ENCODE measurements at places on chromosomes 3 and 15.

DNA sequence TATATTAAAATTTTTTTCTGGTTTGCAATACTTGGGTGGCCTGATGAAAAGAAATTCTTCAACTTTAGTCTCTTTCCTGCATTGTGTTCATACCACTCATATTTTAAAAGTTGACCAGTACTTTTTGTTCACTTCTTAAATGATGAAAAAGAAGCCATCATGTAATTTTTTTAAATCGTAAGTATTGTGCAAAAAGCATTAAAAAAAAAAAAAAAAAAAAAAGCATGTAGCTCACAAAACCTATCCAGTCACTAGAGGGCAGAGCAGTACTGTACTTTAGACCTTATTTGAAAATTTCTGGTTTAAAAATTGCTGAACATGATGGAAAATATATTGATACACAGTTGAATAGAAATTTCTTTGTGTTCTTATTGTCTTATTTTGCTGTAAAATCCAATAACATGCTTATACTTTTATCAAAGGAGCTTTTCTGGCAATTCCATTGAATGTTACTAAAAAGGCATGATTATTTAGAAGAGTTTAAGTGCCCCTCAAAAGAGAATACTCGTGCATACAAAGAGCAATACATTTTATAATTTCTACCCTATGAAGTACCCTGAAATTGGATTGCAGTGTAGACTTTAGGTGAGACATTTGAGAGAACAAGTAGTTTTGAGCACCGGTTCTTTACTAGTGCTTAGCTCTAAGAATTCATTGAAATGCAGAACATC is 137.7 kb downstream of the BBX start:
- peak; percentile 9 for DNase-seq

GRCh38 chr3:180855364-180855763 is 57.1 kb upstream of the FXR1 start:
- peak; percentile 3 for DNase-seq

- DNase-seq: no peak
These were observed 184.9 kb downstream of the ATG7 start for GRCh38 chr3:11457135-11457534.

GRCh38 chr3:32089476-32089875 is 16.9 kb upstream of the GPD1L start:
- no peak for DNase-seq

DNA sequence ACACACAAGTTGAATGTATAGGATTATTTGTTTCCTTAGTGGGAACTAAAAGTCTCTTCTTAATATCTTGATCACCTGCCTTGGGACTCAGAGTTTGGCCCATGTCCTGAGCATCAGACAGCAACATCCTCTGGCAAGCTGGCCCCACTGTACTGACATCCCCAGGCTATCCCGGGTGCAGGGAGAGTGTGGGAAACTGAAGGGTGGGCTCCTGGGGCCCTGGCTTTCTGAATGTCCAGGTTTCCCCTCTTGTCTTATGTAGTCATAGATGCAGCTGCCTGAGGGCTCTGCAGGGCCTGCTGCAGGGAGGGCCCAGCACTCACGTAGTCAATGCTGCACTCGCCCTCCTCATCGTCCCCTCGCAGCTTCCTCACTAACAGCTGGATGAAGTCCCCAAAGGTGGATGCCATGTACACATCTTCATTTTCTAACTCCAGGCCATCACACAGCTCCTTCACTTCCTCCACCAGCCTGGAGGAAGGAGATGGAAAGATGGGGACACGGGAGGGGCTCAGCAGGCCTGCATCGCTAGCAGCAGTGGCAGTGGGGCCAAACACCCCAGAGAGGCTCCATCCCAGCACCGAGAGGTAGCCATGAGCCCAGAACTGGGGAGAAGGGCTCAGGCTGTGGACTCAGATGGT is 42.8 kb downstream of the ALDH1L1 start:
- no peak for DNase-seq

GRCh38 chr3:119642746-119643473 is 17.5 kb downstream of the POPDC2 start:
- DNase-seq: no peak

DNA sequence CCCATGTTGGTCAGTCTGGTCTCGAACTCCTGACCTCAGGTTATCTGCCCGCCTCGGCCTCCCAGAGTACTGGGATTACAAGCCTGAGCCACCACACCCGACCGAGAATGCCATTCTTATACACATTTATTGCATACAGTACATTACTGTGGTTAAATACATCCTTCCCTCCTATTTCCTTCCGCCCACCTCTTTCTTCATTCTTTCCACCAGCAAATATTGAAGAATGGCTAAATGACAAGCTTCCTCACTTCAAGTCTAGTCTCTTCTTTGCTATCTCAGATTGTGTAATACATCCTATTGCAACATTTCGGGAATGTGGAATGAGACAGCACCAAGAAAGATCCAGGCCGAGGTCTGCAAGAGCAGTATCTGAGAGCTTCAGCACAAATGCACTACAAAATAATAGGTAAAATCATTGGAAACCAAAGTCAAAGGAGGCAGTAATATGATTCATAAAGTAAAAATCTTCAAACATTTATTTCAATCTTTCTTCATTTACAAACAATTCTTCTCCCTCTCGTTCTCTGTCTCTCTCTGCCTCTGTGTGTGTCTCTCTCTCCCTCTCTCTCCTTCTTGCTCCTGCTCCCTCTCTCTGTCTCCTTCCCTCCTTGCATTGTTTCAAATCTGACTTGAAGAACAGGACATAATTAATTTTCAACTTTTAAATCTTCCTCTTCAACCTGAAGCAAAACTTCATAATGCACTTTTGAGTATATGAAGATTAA is 94.7 kb upstream of the TGFBR2 start:
- peak; percentile 80 for DNase-seq

DNA sequence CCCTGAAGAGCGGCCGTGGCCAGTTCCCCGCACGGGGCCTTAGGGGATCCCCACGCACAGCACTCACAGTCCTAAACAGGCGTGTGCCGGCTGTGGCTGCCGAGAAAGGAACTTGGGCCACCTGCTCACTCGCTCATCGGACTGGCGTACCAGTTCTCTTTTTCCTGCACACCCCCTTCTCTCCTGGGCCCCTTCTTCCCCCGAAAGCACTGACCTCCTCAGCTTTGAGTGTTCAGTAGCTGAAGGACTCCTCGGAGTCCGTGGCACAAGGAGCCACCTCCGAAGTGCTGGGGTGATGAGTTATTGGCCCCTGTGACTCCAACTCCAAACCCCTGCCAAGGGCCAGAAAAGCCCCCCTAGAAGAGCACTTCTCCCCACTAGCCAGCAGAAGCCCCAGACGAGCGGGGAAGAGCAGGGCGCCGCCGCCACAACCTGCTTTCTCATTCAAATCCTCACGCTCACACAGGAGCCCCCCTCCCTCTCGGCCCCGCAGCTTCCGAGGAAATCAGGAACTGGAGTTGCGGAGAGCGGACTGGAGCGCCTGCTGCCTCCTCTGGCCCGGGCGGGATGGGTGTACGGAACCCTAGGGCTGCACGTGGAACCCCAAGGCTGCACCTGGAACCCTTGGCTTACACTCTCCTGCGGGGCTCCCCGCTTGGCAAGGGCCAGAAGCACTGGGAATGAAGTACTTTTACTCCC is at the start of gene PLCH1:
Gene PLCH1 (minus strand): TSS at position 446 of the 699 bp plus-strand sequence. CDS start 40,847 bp downstream, outside the sequence.
- peak; percentile 50 for DNase-seq

GRCh38 chr15:91803260-91803659 is 50.2 kb upstream of the SLCO3A1 start:
- DNase-seq: no peak

DNA sequence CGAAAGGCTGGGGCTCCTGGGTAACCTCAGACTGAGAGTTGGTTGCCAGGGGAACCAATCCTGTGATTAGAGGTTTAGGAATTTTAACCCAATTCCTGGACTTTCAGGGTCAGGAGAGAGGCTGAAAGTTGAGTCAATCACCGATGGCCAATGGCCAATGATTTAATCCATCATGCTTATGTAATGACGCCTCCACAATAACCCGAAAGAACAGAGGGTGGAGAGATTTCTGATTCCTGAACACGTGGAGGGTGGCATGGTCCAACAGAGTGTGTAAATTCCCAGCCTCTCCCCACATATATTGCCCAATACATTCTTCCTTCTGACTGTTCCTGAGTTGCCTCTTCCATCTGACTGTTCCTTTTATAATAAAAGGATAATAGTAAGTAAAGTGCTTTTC is 137.2 kb upstream of the CBLB start:
- DNase-seq: no peak

- no peak for DNase-seq
These were observed 7.4 kb downstream of the NOX5 start for GRCh38 chr15:69021895-69022294.

DNA sequence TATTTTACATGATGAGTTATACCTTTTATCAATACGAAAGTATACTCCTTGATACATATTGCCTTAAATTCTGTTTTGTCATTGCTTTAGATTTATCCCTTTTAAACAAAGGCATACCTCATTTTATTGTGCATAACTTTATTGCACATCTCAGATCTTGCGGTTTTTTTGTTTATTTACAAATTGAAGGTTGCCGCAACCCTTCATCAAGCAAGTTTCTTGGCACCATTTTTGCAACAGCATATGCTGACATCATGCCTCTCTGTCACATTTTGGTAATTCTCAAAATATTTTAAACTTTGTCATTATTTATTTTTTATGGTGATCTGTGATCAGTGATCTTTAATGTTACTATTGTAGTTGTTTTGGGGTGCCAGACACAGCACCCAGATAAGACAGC is 20.9 kb downstream of the SNRK start:
- no peak for DNase-seq

GRCh38 chr15:75036212-75036616 is 12.8 kb downstream of the PPCDC start:
- DNase-seq: no peak

GRCh38 chr15:83065431-83065830 is 1.6 kb downstream of the BTBD1 start:
- DNase-seq: no peak

DNA sequence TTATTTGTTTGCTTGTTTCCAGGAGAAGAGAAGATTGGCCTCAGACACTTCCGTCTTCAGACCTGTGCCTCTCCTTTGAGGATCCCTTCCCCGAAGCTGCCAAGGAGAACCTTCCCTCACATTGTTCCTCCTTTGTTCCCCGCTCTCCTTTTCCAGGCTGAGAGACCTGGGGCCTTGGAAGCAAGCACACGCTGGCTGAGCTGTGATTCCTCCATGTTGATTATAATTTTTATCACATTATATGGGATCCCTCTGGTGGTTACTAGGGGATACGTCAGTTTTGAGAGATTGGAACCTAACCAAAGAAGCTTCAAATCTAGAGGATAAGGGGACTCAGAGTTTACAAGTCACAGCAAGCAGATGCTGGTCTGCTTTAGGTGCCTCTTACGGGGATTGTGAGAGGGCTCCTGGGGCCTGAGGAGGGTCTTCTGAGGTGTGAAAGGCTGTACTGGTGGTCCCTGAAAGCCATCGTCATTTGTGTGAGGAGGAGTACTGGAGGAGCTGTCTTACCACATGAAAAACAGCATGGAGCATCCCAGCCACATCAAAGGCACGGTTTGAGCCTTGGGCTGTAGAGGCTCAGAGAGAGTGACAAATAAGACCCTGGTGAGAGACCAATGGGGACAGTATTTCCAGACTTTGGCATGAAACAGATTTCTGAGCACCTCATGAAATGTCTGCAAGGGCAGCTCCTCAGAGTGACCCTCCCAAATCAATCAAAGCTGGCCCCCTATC is 760.1 kb upstream of the CFAP20DC start:
- peak; percentile 46 for DNase-seq

- no peak for DNase-seq
These were observed 269.0 kb downstream of the ABHD5 start for GRCh38 chr3:43959498-43960447.

Measured in NCI-H460 (cell line).